ENCODE measurements at places on chromosomes 6 and 20. TPM values are rescaled to one million over a fixed set of nuclear protein-coding genes. Genes with fewer than 3 reads are reported as not detected.

POU5F1 gene
- not detected for total RNA-seq

COL21A1 gene
- total RNA-seq: 8.3 TPM

FGD2 gene
- total RNA-seq: 22.4 TPM

TTK gene
- total RNA-seq: 0.83 TPM

EDN1 gene
- 5.4 TPM for total RNA-seq
